ENCODE measurements at places on chromosomes 13 and 19. TPM values are rescaled to one million over a fixed set of nuclear protein-coding genes. Genes with fewer than 3 reads are reported as not detected.
A peak's percentile ranks its signal among the peaks of the same experiment; 100 is the strongest.

GTF2F1 gene
- 38.2 TPM for total RNA-seq

KLK2 gene
- total RNA-seq: not detected

ADAMTSL5 gene
- total RNA-seq: 39.4 TPM

SHISA2 gene
- total RNA-seq: not detected

PROZ gene
- total RNA-seq: not detected

SIGLEC10 gene
- 11.2 TPM for total RNA-seq

KLF2 gene
- total RNA-seq: 130 TPM

DNA sequence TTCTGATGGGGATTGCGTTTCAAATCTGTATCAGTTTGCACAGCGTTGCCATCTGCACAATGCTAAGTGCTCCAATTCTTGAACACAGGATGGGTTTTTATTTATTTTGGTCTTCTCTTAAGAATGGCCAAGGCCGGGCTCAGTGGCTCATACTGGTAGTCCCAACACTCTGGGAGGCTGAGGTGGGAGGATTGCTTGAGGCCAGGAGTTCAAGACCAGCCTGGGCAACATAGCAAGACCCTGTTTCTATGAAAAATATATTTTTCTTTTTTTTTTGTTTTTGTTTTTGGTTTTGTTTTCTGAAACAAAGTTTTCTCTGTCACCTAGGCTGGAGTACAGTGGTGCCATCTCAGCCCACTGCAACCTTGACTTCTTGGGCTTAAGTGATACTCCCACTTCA, 5.5 kb upstream of the YJEFN3 start:
- DNase-seq: no peak

- DNase-seq: no peak
Measured at GRCh38 chr13:37942929-37943328, 73.4 kb upstream of the TRPC4 start.

DNA sequence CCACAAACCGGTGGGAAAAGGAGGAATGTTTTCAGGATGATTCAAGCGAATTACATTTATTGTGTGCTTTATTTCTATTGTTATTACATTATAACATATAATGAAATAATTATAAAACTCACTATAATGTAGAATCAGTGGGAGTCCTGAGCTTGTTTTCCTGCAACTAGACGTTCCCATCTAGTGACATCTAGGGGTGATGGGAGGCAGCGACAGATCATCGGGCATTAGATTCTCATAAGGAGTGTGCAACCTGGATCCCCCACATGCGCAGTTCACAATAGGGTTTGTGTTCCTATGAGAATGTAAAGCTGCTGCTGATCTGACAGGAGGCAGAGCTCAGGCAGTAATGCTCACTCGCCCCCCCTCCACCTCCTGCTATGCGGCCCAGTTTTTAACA, 54.5 kb downstream of the SPTBN4 start:
- DNase-seq: no peak

DNA sequence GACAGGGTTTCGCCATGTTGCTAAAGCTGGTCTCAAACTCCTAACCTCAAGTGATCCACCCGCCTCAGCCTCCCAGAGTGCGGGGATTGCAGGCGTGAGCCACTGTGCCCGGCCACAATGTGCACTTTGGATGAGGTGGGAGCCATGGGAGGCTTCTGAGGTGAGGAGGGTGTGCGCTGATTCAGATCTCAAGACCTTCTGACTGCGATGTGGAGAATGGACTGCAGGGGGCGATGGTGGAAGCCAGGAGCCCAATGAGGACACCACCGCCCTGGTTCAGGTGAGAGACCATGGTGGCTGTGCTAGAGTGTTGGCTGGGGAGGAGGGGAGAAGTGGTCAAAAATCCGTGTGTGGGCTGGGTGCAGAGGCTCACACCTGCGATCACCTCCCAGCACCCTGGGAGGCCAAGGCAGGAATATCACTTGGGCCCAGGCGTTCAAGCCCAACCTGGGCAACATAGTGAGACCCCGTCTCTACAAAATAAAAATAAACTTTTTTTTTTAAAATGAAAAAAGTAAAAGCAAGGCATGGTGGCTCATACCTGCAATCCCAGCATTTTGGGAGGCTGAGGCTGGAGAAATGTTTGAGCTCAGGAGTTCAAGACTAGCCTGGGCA, 5.6 kb downstream of the INAFM1 start:
- peak; percentile 36 for DNase-seq

GRCh38 chr19:18543814-18544475, 572 bp upstream of the FKBP8 start:
- no peak for DNase-seq

DNA sequence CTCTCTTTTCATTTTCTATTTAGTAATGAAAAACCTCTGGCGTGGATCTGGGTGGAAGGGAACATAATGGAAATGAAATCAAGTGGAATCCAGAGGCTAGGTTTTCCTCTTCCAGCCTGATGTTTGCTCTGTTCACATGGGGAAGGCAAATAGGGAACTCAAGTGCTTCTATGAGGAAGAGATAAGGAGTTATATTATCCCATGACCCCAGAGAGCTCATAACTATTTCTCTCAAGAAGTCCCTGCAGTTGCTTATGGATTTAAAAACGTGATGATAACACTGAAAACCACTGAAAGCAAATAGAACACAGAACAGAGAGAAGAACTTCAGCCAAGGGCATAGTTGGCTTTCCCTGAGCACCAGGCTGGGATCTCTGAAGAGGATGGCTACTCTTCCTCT, 157.8 kb downstream of the B3GLCT start:
- no peak for DNase-seq

- no peak for DNase-seq
Measured at GRCh38 chr19:49594993-49595818, 4.2 kb downstream of the PRR12 start.

DNA sequence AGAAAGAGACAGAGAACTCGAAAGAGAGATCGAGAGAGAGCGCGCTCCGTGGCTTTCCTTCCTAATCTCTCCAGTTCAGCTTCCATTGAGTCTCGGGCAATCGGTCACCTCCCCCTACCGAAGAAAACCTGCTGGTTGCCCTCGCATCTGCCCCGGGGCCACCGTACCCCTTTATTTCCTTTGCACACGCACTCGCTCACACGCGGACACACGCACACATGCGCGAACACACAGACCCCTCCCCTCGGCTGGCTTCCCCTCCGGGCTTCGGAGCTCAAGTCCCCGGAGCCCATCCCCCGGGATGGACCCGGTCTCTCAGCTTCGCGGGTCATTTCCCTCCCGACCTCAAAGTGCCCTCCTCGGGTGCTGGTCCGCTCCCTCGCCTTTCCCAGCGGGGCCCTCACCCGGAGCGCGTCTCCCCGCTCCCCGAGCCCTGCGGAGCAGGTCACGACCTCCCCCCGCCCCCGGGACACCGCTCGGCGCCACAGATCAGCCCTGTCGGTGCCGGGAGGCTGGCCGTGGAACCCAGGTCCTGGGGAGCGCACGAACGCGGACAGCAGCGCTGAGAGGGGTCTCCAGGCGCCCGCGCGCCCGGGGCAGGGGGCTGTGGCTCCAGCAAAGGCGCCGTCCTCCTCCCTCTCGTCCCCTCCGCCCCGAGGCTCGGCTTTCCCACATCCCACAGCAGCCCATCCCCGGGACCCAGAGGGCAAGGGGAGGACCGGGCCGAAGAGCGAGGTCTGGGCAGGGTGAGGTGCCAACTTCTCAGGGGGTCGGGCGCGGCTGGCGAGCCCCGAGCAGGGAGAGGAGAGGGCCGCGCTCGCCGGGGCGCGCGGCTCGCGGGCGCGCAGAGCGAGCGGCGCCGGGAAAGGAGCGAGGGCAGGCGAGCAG, 1.8 kb downstream of the DACH1 start:
- DNase-seq: peak; percentile 14

DNA sequence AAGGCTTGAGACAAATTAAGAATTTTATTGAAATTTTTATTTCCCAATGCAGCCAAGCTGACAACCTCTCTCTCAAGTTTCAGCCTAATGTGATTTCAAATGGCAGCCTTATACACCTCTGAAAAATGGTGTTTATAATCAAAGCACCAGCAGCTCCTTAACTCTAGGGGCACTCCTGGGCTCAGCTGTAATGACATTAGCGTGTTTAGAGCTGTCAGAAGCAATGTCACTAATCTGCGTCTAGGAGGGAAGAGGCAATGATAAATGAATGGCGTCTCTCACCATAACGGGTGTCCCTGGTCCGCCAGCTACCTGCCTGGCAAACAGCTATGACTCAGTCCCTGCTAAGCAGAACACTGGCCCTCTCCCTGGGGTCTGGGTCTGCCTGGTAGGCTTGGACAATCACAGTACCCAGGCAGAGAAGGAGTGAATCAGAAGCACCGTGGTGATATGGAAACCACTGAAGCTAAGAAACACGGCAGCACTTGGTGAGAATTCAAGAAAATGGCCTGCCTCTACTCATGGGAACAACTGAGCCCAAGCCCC, 131.8 kb upstream of the VSTM2B start:
- no peak for DNase-seq

GRCh38 chr13:82947683-82948082, 934.6 kb downstream of the SLITRK1 start:
- DNase-seq: no peak

- DNase-seq: peak; percentile 76
Measured at GRCh38 chr19:47230054-47230920, 712 bp downstream of the BBC3 start.

DNA sequence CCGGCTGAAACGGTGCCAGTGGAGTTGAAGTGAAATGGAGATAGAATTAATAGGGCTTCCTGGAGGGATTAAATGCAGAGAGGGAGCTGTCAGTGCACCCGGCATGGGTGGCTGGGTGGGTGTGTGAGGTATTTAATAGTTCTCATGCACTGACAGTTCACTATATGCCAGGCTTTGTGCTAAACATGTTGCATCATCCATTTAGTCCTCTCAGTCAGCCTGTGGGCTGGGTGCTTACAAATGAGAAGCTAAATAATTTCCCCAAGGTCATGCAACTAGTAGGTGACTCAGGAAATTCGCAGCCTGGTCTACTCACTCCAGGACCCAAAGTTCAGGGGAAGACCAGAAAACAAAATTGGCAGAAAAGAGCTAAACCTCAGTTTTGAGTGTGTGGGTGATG, 63.5 kb upstream of the SPATA13 start:
- DNase-seq: no peak

DNA sequence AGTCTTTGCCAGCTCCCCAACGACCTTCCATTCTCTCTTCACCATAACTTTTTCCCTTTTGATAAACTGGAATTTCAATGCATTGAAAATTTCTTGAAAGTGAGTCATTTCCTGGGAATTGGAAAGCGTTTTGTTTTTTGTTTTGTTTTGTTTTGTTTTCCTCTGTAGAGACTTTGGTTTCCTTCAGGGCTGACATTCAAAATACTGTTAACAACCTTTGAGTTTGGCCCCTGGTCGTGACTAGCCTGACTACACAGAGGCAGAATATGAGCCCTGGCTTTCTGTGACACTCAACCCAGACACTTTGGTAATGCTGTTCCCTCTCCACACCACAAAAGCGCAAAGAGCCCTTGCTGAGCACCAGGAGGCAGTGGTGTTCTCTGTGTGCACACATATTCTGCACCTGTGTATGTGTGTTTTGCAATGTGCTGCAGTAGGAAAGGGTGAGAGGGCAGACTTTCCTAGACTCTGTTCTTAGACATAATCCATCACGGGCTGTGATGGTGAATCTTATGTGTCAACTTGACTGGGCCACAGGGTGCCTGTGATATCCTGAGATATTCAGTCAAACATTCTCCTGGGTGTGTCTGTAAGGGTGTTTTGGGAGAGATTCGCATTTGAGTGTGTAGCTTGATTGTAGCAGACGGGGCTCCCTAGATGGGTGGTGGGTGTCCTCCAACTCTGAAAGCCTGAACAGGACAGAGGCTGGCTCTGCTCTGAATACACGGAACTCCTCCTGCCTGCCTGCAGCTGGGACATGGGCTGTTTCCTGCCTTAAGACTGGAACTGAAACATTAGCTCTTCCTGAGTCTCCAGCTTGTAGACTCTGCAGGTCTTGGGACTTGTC, 29.5 kb upstream of the ANKRD10 start:
- DNase-seq: no peak

GRCh38 chr19:16571283-16571682, 932 bp downstream of the SLC35E1 start:
- no peak for DNase-seq

DNA sequence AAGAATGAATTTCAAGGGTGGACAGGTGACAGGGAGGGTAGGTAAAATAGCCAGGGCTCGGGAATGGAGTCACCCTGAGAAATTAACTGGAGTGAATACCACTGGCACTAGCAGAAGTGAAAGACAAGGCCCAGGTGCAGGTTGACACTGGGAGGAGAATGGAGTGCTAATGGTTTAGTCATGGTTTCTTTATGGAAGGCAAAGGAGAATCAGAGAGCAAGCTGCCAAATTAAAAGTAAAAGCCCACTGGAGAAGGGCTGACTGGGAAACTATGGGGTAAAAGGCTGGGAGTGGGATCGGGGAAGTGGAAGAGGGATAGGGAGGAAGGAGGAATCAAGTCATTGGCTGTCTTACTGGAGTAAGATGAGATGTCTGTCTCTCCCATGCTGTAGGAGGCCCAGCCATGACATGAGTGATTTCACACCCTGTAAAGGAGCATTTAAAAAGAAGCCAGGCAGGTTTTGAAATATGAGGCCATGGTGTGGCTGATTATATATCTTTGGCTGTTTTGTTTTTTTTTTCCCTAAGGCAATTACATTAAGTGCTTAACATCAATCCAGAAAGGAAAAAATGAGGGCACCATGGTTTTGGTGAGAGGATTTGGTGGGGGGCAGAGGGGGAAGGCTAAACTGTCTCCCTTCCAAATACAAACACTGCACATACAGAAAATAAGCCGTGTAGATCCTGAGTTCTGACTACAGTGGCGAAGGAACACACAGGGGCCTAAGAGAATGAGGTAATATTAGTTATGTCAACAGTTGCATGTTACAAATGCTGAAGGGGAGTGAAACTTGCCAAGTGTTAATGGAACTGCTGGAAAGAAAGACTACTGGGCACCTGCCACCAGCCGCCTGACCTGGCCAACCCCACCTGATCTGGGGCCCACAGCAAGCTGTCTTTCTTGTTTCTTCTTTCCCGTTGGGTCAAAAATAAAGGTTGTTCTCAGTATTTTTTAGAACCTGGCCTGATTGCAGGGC, 183.5 kb upstream of the TSC22D1 start:
- DNase-seq: no peak

- no peak for DNase-seq
Measured at GRCh38 chr19:28140201-28140600, 1072.8 kb downstream of the UQCRFS1 start.

- no peak for DNase-seq
Measured at GRCh38 chr19:38182536-38183210, 41.3 kb downstream of the DPF1 start.

- no peak for DNase-seq
Measured at GRCh38 chr19:31066385-31066784, 282.9 kb downstream of the TSHZ3 start.

GRCh38 chr13:19984430-19985218, 26.1 kb downstream of the ZMYM2 start:
- DNase-seq: no peak

- DNase-seq: no peak
Measured at GRCh38 chr13:20182231-20182846, 10.4 kb downstream of the GJB2 start.

Measured in uterus (tissue), 4 donors.